ENCODE measurements at places on chromosomes 7 and 10.
A peak's percentile ranks its signal among the peaks of the same experiment; 100 is the strongest.

GRCh38 chr7:94041529-94041928, 37.4 kb upstream of the BET1 start:
- no peak for DNase-seq

DNA sequence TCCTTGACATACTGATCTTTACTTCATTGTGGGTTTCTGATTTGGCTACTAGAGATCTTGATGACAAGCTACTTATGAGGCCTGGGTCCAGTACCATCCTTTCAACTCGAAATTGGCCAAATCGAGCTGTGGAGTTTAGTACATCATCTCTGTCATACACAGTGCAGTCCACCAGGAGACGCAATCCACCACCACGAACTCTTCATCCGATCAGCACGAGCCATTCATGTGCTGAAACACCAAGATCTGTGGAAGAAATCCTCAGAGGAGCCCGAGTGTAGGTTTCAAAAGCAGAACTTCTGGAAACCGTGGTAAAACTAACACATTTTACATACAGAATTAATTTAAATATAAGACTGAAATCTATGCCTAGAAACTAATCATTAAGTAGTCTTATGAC, 14.2 kb downstream of the DNAJC9 start:
- DNase-seq: no peak

GRCh38 chr7:6158424-6159096, 113.9 kb downstream of the CYTH3 start:
- DNase-seq: no peak

GRCh38 chr10:79387974-79388850, 40.9 kb downstream of the PPIF start:
- peak; percentile 55 for DNase-seq

DNA sequence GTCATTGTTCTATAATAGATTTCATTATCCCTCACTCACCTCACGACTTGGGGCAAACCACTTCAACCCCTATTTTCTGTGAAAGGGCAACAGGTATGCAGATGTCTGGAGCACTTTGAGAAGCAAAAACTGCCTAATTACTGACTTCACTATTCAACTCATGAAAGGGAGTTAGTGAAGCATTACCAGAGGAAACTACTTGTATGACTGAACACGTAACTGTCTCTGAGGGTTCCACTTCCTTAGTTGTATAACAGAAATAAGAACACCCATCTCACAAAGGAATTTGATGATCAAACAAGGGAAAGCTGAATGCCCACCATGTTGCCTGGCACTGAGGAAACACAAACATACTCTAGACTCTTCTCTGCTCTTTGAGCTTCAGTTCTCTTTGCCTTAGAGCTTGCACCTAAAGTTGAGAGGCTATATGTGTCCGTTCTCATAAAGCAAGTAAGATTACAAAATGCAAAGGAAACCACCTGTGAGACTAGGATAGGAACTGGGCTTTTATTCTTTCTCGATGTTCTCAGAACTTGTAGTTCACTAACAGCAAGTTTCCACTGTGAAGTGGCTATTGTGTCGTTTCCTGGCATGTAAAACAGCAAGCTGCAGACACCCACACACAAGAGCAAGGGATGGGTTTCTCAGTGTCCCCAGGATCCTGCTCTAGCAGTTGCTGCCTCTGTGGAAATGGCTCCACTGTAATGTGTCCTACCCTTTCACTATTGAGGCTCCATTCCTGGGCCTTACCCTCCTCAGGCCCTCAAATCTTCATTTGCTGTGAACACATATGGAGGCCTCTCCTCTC, 2.6 kb downstream of the TMEM243 start:
- DNase-seq: no peak

GRCh38 chr7:69823151-69823744, 225.0 kb downstream of the AUTS2 start:
- no peak for DNase-seq

DNA sequence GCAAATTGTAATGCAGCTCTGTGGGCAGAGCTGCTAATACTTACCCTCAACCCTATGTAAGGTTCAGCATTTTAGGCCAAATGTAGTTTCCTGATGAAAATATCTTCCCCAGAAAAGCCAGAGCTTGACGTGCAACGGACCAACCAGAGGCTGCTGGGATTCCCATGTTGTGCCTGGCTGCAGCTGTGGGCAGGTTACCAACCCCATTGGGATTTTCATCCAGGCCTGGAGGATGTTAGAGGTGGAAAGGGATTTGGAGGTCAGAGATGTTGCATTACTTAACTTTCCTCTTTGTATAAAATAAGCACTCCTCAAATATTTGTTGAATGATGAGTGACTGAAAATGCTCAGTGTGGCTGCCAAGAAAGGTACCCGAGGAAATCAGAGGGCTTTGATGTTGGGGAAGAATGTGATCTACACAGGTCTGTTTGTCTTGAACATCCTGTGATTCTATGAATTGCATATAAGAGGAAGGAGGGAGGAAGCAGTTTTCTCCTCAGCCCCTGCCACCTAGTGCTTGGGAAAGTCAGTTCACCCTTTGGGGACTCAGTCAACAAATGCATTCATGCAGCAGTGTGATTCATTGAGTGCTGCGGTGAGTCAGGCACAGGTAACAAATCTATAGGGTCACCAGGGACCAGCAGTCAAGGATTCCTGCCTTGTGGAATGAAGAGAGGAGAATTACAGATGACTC, 487.2 kb downstream of the RPS24 start:
- DNase-seq: no peak

DNA sequence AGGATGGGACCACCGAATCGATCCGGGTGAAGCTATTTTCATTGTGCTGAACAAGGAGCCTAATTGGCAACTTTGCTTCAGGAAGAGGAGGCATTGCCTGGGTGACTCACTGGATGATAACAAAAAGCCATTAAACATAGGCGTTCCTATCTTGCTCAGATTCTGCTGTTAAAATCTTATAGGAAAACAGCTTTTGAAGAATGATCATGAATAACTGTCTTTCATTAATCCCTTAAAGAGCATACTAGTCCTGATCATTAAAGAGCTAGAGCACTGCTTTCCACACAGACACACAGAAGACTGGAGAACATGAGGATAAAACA, 174.2 kb upstream of the IMMP2L start:
- DNase-seq: no peak

- DNase-seq: no peak
Measured at GRCh38 chr10:122112021-122112616, 123.2 kb downstream of the TACC2 start.

GRCh38 chr10:603745-604144, 85.7 kb downstream of the DIP2C start:
- no peak for DNase-seq

GRCh38 chr7:51045319-51046102, 262.8 kb upstream of the GRB10 start:
- no peak for DNase-seq

GRCh38 chr10:11782793-11783557, 40.2 kb upstream of the PROSER2 start:
- no peak for DNase-seq

All from sciatic nerve (tissue), 2 donors.